ENCODE measurements at places on chromosomes 7 and 10.
A peak's percentile ranks its signal among the peaks of the same experiment; 100 is the strongest.

DNA sequence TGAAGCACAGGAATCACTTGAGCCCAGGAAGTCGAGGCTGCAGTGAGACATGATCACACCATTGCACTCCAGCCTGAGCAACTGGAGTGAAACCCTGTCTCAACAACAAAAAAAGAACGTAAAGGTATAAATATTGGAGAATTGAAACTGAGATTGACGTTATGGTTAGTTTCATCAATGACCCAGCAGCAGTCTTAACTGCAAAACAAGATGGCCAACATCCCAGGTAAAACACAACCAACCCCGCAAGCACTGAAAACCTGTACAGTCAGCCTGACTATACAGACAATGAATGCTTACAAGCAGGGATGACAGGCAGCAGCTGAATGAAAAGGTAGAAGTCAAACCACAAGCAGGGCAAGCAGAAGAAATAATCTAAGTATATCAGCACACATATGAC lies 34.7 kb downstream of the WAPL start:
- no peak for DNase-seq

DNA sequence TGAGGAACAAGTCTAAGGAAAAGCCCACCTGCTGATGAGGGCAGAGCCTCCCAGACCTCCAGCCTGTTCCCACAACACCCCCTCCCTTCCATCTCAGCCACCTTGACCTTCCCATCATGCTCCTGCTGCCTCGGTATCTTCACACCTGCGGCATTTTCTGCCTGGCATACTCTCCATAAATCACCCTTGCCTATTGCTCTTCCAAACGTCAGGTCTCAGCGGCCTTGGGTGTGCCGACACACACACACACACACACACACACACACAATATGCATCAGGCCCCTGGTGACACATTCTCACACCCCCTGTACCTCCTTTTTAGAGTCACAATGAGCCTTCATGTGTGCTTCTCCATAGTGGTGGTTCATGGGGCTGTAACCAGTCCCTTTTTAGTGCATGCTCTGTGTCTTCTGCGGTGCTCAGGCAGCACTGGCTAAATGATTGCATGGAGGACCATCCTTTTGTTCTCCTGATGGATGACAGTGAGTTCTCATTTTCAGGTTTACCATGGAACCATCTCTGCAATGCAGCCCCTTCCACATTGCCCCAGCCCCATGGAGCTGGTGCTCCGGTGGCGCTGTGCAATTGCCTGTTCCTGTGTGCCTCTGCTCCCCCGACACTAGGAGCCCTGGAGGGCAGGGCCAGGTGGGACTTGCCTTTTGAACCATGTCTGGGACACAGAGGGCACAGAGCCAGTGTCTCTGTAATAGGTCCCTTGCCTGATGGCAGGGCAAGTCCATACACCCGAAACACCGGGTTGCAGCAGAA lies 4.5 kb downstream of the ADIRF start:
- DNase-seq = no peak

- no peak for DNase-seq
Observed at GRCh38 chr7:74284781-74285259, 4.4 kb upstream of the CLIP2 start.

DNA sequence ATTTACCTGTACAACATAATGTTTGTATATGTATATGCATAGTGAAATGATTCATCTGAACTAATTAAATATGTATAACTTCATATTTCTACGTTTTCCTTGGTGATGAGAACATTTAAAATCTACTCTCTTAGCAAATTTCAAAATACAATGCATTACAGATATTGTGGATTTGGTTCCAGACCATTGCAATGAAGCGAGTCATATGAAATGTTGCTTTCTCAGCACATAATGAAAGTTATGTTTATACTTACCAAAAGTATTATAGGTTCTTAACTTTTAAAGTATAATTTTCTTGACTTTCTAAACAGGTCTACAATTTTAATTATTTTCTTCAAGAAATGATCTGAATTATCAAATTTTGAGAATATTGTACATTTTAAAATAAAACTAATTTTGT lies 189.2 kb downstream of the CSTF2T start:
- peak; percentile 73 for DNase-seq

- no peak for DNase-seq
Observed at GRCh38 chr10:84114088-84114667, 25.1 kb upstream of the GHITM start.

GRCh38 chr7:49911909-49912308 lies 138.5 kb downstream of the VWC2 start:
- no peak for DNase-seq

DNA sequence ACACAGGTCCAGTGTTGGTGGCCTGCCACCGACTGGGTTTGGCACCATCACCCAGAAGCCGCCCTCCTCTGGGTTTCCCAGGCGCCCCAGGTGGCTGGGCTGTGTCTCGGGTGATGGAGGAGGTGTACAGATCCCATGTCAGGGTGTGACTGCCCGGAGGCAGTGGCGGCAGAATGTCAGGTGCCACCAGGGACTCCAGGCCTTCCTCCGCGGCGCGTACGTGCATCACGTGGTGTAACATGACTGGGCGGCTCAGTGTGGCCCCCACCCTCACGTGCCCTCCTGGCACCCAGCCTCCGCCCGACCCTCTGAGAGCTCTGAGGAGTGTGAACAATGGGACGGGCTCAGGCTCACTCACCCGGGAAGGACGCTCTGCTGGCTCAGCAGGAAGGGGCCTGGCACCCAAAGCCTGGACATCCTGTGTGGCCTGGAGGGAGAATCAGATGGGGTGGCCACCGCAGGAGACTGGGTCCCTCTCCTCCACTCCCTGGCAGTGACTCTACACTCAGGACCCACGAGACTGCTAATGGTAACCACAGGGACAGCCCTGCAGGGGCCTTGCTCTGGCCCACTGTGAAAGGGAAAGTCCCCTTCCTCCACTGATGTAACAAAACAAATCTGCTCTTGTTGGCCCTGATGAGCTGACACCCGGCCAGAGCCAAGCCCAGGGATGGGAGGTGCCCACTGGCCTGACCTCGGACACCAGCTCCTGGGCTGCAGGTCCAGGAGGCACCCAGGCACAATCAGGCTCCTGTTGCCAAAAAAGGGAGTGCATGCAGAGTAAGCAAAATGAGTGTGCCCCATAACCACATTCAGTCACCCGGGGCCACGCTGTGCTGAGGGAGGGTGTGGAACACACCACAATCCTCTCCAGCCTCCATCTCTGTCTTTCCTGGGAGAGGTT lies 164.8 kb downstream of the PRKAG2 start:
- DNase-seq = no peak

DNA sequence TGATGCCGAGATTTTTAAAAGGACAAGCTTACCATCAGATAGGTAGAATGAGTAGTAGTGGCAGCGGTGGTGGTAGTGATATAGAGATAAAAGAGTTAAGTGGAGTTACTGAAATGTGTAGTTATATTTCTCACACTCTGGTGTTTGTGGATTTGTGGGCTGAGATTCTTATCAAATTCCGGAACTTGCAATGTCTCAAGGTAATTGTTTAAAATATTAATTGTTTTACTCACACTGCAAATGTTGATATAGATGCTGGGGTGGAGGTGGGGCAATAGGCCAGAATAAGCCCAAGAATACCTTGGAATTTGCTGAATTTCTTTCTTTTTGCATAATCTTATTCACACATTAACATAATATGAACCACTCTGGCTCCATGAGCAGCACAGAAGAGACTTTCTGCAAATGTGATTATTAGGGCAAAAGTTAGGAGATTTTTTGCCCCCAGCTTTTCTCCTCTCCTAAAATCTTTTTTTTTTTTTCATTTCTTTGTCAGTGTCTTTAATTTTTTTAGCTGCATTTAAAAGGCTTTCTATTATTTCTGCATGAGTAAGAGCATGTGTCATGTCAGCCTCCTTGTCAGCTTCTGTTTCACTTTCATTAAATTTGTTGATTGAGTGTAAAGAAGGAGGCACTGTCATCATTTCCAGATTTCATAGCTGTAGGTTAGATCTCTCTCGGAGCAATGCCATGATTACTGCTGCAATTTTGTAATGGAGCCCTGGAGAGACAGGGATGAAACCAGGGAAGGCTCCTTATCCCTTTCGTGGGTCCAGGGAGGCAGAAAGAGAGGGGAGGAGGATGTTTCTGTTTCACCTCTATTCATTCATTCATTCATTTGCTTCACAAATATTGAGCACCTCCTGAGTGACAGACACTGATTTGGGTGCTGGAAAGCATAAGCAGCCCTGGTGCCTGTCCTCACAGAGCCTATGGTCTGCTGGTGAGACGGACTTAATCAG lies 13.1 kb upstream of the SGMS1 start:
- no peak for DNase-seq

GRCh38 chr7:102125127-102125596 lies 161.5 kb upstream of the SH2B2 start:
- DNase-seq = peak; percentile 82

DNA sequence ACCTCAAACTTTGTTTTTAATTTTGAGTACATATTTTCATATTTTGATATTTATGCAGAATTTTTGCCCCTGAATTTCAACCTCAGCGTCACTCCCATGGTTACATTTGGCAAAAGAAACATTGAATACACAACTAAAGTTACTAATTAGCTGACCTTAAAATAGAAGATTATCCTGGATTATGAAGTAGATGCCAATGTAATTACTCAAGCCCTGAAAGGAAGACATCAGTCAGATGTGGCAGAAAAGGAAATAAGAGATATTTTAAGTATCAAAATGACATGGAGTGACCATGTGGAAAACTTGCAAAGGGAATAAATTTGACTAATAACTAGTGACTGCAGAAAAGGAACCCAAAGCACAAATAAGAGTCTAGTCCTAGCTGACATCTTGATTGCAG lies 701.3 kb upstream of the KCND2 start:
- DNase-seq = no peak

GRCh38 chr7:135193615-135194081 lies 17.7 kb downstream of the WDR91 start:
- peak; percentile 87 for DNase-seq

DNA sequence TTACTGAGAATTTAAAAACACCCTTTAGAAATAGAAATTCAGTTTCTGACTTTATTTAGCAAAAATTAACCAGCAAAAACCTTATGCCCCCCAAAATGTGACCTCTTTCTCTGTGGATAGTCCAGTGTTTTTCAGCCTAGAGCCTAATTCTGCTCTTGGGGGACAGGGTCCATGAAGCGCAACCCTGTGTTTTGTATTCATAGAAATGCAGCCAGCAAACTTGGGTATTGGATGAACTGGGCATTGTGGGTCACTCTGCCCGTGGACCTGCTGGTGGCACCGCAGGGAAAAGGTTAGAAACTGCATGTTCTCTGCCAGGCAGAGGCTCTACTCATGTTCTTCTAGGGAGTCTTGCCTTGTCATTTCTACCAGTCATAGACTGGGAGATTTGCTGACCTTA lies 787.4 kb upstream of the C7orf33 start:
- no peak for DNase-seq

DNA sequence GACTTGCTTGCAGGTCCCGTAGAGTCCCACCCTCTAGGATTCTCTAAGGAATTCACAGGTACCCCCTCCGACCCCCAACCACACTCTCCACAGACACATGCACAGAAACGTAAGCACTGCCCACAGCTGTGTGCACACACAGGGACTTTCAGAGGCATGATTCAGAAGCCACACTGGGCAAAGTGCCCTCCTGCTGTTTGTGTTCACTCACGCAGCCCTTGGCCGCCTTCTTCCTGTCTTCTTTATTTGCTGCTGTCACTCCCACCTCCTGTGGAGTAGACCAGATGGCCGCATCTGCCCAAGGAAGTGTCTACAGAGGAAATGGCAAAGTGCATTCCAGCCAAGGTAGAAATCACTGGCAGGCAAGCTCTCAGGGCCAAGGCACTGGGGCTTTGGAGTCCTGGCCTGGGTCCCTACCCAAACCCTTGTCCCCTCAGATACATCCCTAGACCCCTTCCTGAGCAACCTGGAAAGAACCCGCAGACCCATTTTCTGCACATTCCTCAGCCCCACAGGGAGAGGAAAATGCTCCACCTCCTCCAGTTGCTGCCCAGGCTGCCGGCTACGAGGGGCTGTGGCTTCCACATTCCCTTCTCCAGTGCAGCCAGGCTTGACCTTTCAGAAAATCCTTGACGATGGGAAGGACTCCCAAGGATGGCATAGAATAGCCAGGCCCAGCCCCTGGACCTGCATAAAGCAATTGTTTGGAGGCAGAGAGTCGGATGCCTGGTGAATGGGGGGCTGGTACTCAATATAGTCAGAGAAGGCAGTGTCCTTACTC lies 21.6 kb upstream of the GIMAP8 start:
- DNase-seq = peak; percentile 74

DNA sequence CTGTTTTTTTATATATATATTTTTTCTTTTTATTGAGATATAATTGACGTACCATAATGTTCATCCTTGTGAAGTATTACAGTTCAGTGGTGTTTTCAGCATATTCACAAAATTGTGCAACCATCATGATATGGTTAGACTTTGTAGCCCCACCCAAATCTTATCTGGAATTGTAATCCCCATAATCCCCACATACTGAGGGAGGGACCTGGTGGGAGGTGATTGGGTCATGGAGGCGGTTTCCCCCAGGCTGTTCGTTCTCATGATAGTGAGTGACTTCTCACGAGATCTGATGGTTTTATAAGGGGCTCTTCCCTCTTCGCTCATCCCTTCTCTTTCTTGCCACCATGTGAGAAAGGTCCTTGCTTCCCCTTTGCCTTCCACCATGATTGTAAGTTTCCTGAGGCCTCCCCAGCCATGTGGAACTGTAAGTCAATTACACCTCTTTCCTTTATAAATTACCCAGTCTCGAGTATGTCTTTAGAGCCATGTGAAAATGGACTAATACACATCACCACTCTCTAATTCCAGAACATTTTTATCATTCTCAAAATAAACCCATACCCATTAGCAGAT lies 73.9 kb upstream of the SMNDC1 start:
- no peak for DNase-seq

- peak; percentile 67 for DNase-seq
Observed at GRCh38 chr7:146175716-146176115, 59.1 kb downstream of the CNTNAP2 start.

Data from adipocyte (in vitro differentiated cells).